GM13977 (cell line): ENCODE measurements at places on chromosomes 5 and 9.

DNA sequence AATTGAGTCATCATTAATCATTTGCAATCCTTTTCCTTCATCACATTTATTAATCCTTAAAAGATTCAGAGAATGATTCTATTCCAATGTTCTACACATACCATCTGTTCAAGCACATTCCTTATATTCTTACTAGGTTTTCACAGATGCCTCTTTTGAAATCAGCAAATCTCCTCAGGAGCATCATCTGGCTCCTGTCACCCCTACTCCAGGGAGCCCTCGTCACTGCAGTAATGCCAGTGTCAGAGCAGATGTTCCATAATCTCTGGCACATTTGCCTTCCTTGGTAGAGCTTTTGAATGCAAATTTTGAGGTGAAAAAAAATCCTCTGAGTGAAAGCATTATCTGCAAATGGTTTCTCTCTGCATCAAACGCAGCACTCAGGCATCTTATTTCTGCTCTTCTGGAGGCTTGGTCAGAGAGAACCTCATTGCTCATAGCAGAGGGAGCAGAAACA lies 7.6 kb upstream of the KCNV2 start:
- DNase-seq = no peak

DNA sequence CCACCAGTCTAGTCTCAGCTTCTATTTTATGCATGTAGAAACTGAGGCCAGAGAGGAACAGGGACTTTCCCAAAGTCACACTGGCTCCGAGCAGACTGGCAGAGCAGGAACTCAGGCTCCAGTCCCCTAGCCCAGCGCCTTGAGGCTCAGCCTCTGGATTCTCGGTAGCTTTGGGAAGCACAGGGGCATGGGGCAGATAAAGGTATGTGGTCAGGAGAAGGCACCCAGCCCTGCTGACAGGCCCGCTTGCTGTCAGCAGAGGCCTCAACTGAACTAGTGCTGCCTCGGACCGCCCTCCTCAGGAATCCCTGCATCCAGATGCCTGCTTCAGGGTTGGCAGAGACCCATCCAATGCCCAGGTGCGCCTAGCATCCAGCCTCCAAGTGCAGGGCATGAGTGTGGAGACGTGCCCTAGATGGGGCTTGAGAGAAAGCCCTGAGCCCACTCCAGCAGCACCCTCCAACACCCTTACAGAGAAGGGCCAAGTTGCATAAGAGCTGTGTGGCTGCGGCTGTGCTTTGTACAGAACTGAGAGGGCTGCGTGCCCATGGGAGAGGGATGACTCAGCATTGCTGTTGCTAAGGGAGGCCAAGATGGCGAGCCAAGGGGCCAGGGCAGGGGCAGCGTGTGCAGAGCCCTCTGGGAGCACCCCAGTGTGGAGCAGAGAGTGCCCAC lies 168.6 kb downstream of the MACROH2A1 start:
- DNase-seq = no peak

DNA sequence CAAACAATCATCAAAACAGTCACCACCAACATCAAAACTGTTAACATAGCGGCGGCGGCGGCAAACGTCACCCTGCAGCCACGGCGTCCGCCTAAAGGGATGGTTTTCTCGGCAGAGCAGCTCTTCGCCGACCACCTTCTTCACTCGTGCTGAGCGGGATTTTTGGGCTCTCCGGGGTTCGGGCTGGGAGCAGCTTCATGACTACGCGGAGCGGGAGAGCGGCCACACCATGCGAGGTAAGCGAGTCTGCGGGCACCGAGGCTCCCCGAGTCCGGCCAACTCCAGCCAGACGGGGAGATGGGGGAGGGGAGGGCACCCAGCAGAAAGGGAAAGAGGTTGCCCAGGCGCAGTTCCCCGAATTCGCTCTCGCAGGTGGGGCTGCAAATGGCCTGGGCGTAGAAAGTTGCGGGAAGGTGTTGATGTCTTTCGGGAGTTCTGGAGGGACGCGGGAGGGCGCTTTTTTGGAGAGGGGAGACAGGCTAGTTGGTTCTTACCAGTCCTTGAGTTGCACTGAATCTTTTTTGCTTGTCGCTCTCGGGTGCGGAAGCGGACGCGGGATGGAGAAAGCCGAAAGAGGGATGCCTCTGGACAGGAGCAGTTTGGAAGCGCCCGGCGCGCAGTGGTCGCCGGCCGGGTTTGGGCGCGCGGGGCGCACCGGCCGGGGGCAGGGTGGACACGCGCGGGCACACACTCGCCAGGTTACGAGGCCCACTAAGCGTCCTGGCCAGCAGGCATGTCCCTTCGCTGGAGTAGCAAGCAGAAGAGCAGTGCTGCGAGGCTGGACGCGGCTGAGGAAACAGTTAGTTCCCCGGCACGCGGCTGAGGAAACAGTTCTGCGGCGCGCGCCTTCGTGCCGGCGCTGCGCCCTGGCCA lies 849 bp downstream of the RORB start:
- DNase-seq = peak; percentile 49

DNA sequence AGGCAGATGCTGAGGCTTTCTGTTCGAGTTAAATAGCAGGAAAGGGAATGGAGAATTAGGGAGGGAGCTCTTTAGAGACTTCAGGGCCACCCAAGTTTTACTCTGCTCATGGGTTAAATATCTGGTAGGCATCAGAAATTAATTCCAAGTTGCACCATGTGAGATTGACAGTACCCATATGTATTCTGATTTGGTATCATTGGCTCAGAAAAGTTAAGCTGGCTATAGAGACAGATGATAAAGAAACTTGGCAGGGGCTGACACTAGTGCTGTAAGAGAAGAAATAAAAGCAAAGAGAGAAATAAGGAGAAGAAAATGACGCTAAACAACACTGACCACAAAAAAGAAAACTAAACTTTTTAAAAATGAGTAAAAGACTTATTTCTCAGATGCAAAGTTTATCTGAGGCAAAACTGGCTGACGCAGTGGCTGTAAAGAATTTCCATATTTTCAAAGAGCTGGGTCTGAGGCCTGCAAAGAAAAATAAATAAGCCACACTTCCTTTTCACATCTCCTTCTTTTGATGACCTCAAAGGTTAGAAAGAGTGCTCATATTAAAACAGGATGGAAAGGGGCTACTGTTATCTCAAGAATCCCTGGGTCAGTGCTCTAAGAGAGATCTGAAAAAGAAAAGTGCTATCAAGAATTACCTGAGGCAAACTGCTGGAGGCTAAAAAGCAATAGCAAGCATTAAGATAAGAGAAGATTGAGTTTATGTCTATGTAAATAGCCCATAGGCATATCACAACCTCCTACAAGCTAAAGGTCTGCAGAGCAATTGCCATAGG lies 399.0 kb upstream of the MEF2C start:
- no peak for DNase-seq

DNA sequence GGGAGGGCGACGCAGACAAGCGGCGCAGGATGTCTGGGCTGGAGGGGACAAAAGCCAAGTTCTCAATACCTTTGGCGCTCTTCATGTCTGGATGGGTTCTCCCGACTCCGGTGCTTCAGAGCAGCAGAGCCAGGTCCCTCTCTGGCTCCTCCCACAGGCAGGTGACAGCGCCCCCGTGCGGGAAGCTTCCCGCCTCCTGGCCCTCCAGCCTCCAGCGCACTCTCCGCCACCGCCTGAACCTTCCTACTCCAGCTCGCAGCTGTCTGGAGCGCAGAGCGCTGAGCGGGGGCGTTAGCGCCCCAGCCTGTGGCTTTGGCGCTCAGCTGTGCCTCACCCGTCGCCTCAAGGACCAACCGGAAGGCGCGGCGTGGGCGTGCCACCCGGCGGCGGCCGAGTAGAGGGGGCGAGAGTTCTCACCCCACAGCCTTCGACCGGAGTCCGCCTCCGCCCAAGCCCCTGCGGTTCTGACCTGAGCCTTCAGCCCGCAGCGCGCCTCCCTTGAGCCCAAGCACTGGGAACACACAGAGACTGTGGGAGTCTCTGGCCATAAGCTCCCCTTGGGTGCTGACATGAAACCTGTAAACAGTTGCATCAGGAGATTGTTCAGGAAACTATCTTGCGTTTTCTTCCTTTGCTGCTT lies at the start of gene SLCO4C1:
TSS of gene SLCO4C1 (minus strand) at position 107 of the 640 bp plus-strand sequence. CDS start at position 85, 22 bp downstream.
- DNase-seq = peak; percentile 81

- DNase-seq = no peak
Observed at GRCh38 chr9:85676790-85677189, 65.0 kb downstream of the AGTPBP1 start.

DNA sequence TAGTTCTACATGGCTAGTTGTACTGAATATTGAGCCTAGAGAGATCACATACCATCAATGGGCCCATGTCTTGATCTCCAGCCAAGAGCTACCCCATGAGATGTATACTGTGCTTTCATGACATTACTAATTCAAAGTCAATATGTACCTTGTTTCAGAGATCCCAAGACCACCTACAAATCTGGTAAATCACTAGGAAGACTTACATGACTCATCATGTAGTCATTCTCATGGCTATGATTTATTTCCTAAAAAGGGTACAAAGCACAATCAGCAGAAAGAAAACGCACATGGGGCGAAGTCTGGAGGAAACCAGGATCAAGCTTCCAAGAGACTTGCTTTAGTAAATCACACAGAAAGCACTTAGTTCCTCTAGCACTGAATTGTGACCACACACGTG lies 103.0 kb downstream of the PCSK5 start:
- no peak for DNase-seq

DNA sequence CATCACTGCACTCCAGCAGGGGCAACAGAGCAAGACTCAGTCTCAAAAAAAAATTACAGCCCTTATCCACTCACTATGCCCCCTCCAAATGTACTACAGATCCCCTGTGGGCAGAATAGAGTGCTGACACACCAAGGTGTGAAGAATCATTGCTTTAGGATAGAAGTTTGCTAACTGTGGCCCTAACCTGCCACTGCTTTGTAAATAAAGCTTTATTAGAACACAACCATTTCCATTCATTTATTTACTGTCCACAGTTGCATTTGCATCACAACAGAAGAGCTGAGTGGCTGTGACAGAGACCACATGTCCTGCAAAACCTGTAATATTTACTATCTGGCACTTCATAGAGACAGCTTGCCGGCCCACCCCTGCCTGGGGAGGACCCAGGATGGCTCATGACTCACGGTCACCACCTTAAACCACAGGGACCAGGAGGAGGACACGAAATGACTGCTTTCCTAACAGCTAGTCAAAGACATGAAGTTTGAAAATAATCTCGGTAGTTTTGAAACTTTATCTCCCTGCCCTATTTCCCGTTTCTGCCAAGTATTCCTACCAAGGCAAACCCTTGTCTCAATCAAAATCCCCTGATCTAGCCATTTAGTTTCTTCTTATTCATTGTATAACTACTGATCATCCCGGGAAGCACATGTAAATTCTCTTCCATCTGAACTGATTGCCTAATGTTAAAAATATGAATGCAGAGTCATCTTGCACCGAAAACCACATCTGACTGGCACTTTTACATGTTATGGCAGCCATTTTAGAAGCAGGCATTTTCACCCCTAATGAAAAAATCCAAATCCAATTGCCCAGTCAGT lies 206.1 kb downstream of the SLIT3 start:
- no peak for DNase-seq

DNA sequence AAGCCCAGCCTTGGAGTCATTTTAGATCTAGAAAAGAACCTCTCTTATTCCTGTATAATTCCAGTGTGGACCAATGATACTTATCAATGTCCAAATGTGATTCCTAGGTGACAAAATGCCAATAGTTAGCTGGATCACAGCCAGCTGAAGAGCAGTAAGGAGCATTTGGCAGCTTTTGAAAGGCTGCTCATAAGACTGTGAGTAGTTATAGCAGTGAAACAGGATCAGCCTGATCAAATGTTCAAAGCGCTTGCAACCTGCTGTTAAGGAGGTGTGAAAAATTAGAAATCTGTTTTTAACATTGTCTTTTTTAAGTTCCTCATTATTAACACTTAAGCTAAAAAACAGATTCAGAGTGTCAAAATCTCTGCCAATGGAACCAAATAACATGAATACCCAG lies 85.1 kb downstream of the SSBP2 start:
- no peak for DNase-seq

DNA sequence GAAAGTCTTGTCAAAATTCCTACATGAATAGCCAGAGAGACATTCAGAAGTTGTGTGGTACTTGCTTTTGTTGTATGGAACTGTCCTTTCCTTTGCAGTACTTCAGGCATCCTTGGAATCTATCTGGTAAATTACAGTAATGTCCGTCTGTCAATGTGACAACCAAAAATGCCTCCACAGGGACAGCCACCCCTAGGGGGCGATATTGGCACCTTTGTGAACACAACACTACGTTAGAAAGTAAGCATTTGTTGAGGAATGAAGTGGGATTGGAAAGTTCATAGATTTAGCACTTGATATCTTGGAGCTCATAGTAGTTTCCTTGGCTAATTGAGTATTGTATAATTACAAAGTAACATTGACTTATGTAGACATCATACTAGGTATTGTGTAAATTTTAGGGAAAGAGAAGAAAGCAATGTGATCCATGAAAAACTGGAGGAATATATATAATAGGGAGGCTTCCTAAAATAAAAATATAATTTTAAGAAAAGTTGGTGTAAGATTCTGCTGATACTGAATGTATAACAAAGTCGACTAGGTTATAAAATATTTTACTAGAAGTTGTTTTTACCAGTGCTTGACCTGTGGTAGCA lies 32.7 kb downstream of the TMEFF1 start:
- peak; percentile 37 for DNase-seq

DNA sequence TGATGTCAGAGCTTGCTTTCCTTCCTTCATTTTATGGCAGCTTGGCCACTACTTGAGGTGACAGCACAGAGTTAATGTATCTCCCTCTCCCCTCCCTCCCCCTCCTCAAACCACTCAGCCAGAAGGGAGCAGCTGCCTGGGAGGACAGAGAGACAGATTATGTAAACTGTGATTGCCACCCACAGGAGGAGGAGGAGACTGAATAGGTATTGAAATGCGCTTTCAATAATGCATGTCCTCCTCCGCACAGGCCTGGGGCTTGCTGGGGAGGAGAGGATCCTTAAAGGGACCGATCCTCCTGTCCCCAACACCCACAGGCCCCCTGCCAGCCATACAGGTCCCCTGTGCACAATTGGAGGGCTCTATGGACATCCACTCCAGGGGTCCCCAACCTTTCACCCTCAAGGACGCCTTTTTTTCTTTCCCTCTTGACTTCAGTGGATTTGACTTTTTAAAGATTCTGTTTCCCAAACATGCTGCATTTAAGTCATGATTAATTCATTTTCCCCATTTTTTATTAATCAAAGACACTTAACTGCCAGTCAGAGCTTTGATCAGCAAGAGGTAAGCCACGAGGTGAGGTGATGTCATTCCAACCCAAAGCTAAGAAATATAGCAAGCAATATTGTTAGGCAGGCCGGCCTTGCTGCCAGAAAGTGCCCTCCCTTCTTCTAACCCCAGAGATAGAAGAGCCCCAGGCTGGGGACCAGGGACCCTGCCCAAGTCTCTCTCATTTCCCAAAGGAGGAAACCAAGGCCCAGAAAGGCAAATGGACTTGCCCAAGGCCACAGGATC lies 47.5 kb upstream of the CPLX2 start:
- no peak for DNase-seq

DNA sequence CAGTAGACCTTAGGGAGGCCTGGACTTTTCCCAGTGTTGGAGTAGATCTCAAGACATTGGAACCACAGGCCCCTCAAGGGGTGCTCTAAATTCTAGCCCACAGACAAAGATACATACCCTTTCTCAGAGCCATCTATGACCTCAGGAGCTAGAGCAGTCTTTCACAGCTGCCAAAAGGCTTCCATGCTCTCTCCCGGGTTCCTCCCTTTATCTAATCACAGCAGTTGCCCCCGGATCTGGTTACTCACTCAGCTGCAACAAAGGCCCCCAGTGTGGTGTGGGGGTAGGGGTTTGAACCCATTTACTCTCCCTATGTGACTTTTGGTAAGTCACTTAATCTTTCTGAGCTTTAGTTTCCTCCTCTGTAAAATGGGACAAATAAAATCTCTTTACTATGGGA lies 27.0 kb downstream of the POU4F3 start:
- no peak for DNase-seq

- DNase-seq = no peak
Observed at GRCh38 chr9:94649100-94649819, 9.9 kb upstream of the FBP1 start.

GRCh38 chr5:139181322-139181730 lies 16.8 kb downstream of the SIL1 start:
- no peak for DNase-seq
